Mesenteric fat pad (tissue), 1 donor: ENCODE measurements at places on chromosomes 3 and 15. TPM values are rescaled to one million over a fixed set of nuclear protein-coding genes. Genes with fewer than 3 reads are reported as not detected.

DNA sequence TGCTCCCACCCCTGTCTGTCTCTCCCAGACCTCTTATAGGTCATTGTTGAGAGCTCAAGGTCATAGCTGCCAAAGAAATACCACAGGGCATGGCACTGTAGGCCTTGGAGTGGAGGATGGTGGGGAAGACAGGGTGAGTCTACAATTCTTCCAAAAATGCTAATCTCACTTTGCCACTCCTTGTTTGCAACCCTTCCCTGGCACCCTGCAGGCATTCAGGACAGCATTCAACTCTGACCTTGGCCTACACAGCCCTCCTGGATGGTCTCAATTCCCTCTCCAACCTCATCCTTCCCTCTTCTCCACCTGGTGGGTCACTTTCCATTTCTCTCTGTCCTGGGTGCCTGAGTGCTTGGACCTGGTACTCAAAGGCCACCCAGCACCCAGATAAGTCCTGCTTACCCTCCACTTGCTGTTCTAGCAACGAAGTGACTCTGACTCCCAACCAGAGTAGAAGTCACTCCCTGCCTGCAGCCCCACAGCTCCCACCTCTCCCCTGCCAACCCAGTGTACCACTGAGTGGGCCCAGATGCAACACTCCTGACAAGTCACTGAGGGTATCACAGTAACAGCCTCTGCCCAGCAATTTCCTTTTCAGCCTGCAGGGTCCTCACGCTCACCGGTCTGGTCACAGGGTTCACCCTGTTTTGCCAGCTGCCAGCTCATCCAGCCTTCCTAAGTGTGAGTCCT is 36.6 kb downstream of the AMOTL2 start:
- no peak for DNase-seq

- DNase-seq, result no peak
Observed at GRCh38 chr3:2783261-2783660, 326.9 kb downstream of the IL5RA start.

COLQ gene
- total RNA-seq, result 0.74 TPM

- no peak for DNase-seq
Observed at GRCh38 chr3:50121072-50122032, 32.6 kb downstream of the RBM5 start.

EIF1B gene
- total RNA-seq, result 79.5 TPM

DNA sequence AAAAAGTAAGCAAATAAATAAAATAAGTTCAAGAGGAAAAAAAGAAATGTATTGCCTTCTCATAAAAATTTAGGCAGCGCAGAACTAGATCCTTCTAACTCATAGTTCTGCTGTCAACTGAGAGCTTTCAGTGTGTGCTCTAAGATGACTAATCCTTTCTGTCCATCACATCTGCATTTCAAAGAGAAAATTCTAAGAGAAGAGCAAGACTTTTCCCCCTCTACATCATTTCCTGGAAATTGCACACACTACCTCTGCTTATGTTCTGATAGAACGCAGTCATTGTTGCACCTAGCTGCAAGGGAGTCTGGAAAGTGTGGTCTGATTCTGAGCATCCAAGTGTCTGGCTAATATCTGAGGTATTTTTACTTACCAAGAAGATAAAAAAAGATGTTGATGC is 39.6 kb upstream of the SLCO3A1 start:
- no peak for DNase-seq

SOX14 gene
- total RNA-seq, result not detected

- DNase-seq, result no peak
Observed at GRCh38 chr15:65134538-65134937, 930 bp upstream of the PDCD7 start.

LSAMP gene
- 1.7 TPM for total RNA-seq

GOLGA8T gene
- not detected for total RNA-seq

- DNase-seq, result no peak
Observed at GRCh38 chr15:57503051-57503702, 88.5 kb upstream of the MYZAP start.

- DNase-seq, result no peak
Observed at GRCh38 chr3:58948018-58948417, 101.8 kb downstream of the CFAP20DC start.

DNA sequence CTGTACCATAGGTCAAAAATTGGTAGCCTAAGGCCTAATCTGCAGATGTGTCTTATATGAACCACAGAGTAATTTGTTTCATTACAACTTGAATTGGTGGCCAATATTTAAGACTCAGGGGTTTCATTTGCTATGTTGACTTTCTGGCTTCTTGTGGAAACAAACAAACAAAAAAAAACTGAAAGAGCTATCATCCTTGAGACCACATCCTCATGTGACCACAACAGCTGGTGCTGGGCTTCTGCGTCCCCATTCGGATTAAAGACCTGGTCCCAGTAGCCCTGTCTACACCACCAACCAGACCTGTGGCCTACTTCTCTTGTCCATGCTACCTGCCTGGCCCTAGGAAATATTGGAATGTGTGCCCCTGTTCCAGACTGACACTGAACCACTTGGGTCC is 61.7 kb downstream of the STRIT1 start:
- no peak for DNase-seq

IGDCC3 gene
- total RNA-seq, result not detected

DNA sequence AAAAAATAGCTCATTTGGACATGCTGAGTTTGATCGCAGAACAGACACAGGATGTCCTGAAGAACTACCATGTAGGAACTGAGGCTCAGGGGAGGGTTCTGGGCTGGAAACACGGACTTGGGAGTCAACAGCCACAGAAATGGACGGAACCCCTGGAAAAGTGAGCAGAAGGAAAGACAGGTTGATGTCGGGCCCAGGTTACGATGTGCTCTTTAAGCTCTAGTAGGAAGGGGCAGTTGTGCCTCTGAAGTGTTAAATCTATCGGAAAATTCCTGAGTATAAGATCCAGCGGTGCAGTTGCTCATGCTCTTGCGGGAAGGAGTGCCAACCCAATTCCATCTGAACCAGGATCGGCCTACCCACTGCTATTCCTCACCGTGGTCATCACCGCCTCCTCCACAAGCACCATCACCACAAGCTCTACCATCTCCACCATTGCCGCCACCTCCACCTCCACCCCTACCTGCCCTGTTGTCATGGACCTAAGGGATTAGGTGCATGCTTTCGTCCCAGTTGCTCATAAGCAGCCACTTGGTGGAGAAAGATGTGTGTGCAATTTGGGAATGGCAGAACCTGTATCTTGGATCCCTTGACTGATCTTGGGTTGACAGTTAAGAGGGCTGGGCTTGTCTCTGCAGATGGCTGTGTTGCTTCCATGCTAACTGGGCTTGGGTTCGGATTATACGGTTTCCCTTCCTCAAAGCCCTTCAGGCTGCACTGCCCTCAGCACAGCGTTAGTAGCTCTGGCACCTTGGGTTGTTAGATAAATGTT is 108.5 kb downstream of the ASB7 start:
- peak; percentile 53 for DNase-seq

- DNase-seq, result no peak
Observed at GRCh38 chr15:100328796-100329195, 13.0 kb downstream of the ADAMTS17 start.

- DNase-seq, result no peak
Observed at GRCh38 chr15:80419546-80419945, 15.4 kb downstream of the ARNT2 start.

DNA sequence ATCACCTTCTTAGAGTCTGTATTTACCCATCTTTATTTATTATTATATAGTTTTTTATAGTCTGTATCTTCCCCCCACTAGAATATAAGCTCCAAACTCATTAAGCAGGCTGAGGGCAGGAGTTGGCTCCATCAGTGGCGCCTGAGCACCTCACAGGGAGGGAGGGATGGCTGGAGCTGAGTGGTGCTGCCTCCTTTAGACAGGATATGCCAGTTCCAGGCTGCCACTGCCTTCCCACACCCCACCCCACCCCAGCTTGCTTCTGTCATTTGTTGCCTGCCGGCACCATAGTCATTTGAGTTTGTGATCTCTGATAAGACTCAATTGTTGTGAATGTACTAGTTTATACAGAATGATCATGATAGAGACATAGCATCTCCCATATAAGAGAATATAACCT is 85.5 kb downstream of the KLHL25 start:
- no peak for DNase-seq

DNA sequence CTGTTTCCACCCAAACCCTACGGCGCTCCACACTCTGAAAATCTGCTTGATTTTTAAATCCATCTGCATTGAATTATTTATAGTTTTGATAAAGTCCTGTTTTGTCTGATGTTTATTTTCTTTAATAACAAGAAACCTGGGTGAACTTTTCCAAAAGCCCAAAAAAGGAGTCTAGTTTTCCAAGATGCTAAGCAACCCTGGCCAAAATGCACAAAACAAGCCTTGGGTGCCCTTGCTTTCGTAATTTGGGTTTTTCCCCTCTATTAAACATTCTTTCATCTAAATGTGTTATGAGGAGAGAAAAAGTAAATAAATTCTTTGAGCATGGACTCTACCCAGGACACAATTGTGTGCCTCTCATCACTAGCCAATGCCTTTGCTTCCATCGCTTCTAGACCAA is 468.9 kb downstream of the MCTP2 start:
- DNase-seq, result no peak
